Hematopoietic multipotent progenitor cell treated with erythropoietin and hydrocortisone succinate and interleukin-3 and kit ligand, for 6 days (in vitro differentiated cells): ENCODE measurements at places on chromosomes 11 and 22.

DNA sequence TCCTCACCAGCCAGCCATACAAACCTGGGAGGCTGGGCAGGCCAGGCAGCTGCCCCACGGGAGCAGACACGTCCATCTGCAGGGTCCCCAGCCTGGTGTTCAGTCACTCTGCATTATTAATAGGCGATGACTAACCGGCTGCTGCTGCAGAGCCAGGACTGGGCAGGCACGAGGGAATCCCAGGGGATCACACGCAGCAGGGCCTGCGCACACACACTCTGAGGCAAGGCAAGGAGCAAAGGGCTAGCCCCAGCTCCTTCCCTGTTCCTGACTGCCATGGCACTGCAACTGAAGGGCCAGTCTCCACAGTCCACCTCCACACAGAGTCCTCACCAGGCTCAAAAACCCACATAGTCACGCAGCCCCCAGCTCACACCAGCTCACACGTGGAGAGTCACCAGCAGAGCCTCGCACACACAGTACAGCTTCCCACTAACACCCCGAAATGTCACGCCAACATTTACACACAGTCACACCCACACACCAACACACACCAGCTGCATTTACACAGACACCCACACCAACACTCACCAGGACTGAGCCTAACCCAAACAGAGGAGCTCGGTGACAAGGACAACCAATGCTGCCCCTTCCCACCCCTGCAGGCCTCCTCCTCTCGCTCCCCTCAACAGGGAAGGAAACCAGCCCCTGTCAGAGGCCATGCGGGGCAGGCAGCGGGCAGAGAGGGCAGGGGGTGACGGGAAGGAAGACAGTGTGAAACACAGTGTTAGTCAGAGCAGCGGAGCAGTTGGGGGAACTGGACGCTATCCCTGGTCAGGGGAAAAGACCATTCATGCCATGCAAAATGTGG, 47.3 kb downstream of the NRXN2 start:
- no peak for DNase-seq

GRCh38 chr11:48006301-48006992, 26.1 kb downstream of the PTPRJ start:
- peak; percentile 93 for DNase-seq

DNA sequence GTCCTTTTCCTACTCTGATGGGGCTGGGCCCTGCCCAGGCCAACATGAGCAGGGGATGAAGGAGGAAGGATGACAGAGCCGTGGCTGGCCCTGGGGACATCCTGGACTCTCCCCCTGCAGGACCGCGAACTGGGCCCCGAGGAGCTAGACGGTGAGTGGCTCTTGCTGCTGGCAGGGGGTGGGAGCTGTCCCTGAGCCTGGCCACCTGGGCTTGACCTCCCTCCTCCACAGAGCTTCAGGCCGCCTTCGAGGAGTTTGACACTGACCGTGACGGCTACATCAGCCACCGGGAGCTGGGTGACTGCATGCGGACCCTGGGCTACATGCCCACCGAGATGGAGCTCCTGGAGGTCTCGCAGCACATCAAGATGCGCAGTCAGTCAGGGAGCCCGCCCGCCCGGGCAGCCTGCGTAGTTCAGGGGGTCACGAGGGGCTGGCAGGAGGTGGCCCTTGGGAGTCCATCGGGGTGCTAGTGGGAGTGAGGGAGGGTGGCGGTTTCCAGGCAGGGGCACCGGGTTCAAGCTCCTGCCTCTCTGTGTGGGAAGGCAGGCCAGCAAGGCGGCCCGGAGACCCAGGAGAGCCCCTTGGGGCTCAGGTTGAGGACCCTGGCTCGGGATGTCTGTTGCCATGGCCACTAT, 1.0 kb downstream of the CABP4 start:
- DNase-seq: no peak

DNA sequence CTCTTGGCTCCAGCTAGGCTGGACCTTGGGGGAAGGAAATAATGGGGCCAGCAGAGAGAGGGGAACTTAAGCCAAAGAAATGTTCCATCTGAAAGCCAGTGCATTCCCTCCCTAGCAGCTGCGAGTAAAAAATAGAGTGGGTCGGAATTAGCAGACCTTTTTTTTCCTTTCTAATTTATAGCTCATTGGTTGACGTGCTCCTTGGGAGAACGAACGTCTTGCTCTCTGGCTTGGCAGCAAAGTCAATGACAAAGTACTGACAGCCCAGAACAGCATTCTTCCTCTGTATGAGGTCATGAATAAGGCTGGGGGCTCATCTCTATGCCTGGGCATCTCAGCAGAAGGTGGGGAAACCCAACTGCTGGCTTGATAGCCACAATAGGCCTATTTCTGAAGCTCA, 65.0 kb downstream of the SEZ6L start:
- no peak for DNase-seq

- no peak for DNase-seq
Measured at GRCh38 chr11:3010004-3010403, 17.9 kb upstream of the NAP1L4 start.

DNA sequence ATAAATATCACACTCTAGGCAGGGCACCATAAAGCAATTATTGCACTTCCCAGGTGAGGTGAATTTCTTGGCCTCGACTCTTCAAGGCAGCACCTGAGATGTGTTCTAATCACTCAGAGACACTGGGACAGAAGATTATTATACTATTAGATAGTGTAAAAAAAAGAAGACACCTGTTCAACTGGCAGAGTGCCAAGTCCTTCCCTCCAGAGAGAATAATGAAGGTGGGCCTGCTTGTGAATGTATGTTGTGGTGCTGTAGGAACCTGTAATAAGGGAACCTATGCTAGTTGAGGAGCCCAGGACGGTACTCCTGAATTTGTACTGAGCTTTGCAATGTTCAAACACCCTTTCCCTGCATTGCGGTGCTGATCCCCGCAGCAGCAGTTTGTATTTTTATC, 107.5 kb downstream of the NXPE2 start:
- no peak for DNase-seq

DNA sequence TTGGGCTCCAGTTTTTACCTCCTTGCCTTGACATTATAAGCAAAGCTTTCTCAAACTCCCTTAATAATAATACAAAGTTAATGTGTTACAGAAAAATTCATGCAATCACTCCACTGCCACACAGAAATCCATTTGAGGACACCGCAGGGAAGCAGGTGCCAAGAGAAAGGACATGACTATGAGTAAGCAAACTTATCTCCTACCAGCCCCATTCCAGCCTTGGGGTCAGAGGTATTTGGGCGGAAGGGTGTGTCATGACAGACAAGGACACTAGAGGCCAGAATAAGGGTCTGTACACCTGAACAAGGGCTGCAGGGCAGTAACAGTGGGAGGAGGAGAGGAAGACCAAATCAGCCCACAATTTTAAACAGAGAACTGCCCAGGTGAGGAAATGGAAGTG, 5.9 kb downstream of the GNG3 start:
- DNase-seq: no peak
